Cortex of kidney (tissue), 1 donor: ENCODE measurements at places on chromosomes 7 and 10.

- DNase-seq: no peak
Measured at GRCh38 chr7:51214098-51214497, 102.5 kb downstream of the COBL start.

GRCh38 chr10:86779220-86780017, 23.0 kb downstream of the BMPR1A start:
- DNase-seq: no peak

- DNase-seq: no peak
Measured at GRCh38 chr10:132209130-132209529, 22.4 kb downstream of the DPYSL4 start.

- DNase-seq: no peak
Measured at GRCh38 chr7:1727812-1728570, 57.9 kb downstream of the ELFN1 start.

DNA sequence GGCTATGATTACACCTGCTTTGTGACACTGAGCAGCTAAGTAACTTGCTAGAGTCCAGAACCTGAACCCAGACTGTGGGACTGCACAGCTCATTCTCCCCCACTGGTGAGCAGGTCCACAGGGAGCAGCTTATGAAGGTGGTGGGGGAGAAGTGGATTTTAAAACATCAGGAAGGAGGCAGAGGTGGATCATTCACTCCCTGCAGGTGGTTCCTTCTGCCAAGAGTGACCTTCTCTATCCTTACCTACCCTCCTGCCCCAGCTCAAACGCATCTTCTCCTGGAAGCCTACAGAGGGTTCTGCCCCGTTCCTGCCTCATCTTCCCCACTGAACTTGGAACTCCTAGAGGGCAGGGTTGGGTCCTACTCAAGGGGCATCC, 539 bp upstream of the FAM241B start:
- DNase-seq: no peak

- no peak for DNase-seq
Measured at GRCh38 chr7:31186202-31186601, 134.1 kb downstream of the ADCYAP1R1 start.

DNA sequence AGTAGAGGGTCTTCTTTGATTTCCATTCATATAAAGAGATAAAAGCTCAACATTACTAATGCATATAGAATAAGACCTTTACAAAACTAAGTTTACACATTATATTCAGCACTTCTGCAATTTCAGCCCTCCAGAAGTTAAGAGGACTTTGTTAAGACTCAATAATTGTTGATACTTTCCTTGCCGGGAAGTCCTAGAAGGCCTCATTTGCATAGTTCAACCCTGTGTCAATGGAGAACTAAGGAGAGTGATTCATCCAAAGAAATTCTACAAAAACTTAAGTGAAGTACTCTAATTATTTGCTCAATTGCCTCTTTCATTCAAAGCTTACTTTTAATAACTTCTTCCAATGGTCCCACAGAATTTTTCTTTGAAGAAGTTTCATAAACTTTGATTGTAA, 1060.3 kb upstream of the CELF2 start:
- no peak for DNase-seq

DNA sequence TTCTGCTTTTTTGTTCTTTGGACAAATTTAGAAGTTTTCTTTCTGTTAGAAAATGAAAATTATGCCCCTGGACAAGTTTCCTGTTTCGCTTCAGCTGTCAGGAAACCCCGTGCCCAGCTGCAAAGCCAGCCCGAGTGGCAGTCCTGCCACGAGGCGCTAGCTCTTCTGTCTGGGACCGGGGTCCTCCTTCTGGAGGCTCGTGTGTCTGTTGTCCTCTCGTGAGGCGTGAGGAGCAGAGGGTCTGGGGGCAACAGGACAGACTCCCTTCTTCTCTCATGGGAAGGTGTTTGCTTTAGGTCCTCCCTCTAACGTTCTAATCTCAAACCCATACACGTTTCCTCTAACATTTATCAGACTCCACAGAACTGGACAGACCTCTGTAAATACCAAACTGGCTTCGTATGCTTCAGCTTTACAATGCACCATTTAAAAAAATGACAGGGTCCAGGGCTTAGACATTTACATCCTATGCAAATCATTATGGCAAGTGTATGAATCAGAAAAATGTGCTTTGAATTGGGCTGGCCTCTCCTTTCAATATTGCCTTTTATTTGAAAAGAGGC, 184.5 kb upstream of the SHH start:
- DNase-seq: no peak

- DNase-seq: no peak
Measured at GRCh38 chr7:135618510-135618909, 43.8 kb upstream of the STMP1 start.

DNA sequence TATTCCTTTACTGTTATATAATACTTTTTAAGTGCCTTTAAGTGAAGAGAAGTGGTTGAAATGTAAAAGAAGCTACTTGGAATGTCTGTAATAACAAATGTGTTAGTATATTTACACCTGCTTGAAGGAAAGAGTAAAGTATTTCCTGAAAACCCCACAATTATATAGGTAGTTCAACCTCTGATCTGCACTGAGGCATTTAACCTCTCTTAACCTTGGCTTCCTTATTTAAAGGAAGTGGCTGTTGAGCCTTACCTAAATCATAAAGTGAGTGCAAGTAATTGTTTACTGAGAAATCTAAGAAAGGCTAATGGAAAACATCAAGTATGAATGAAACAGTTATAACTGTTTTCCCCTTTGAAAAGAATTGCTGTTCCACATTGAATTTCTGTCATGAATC, 294.5 kb downstream of the ADK start:
- no peak for DNase-seq

DNA sequence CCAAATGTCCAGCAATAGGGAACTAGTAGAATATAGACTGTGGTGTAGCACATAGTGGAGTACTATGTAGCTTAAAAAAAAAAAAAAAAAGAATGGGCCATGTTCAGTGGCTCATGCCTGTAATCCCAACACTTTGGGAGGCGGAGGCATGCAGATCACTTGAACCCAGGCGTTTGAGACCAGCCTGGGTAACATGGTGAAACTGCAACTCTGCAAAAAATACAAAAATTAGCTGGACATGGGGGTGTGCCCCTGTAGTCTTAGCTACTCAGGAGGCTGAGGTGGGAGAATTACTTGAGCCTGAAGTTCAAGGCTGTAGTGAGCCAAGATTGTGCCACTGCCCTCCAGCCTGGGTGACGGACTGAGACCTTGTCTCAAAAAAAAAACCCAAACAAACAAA, 64.4 kb downstream of the CHN2 start:
- DNase-seq: no peak

- no peak for DNase-seq
Measured at GRCh38 chr7:11492307-11492706, 339.7 kb downstream of the THSD7A start.

- no peak for DNase-seq
Measured at GRCh38 chr7:30175180-30175579, 40.4 kb downstream of the MTURN start.

DNA sequence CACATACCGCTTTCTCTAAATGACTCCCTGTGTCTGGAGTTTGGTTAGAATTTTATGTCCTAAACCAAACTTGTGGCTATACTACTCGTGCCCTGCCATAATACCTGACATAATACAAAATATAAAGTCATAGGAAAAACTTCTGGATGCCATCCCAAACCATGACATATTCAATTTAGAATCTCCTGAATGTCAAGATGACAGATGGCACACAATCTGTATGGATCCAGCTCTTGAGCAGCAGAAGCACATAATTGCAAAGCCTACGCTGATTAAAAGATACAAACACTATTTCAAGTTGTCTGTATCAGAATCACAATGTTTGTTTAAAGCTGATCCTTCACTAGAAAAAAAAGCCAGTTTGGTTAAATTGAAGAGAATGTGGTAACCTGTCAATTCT, 22.4 kb upstream of the CDC14C start:
- no peak for DNase-seq

- DNase-seq: no peak
Measured at GRCh38 chr7:136086712-136087111, 109.6 kb upstream of the MTPN start.

GRCh38 chr7:78499283-78499682, 700.7 kb downstream of the PHTF2 start:
- DNase-seq: no peak

GRCh38 chr7:50594734-50595485, 29.7 kb upstream of the DDC start:
- DNase-seq: no peak

DNA sequence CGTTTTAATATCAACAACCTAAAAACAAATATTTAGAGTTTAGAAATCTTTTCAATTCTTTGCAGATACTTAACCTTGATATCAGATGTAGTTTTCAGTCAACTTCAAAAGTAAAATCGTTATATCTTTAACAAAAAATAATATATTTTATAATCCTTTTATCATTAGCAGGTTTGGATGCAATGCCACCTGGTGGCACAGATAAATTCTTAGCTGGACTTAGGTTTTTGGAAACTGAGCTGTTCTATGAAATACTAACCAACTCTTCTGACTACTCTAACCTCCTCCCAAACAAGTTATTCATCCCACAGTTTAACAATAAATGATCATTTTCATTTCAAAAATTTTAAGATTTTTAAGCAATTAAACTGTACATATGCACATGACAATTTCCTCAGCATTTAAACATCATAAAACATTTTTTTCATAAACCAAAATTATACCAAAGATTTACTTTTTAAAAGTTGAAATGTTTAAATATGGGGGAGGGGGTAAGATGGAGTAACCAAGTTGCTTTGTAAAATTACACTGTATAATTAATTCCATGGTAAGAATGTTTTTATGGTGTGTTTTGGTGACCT, 56.9 kb downstream of the HIBADH start:
- no peak for DNase-seq

DNA sequence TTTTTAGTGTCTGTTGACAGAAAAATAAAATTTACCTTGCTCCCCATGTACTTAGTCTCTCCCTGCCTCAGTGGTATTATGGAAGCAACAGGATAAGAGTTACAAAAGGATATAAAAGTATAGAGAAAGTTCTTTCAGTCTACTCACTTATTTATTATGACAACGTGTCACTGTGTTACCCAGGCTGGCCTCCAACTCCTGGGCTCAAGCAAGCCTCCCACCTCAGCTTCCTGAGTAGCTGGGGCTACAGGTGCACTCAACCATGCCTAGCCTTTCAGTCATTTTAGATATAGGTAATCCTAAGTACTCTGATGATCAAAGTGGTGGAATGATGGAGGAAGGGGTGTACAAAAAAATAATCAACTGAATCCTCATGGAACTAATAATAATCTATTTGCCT, 215.2 kb upstream of the MKLN1 start:
- no peak for DNase-seq

GRCh38 chr7:27203365-27203953, 3.6 kb upstream of the HOXA13 start:
- DNase-seq: no peak

DNA sequence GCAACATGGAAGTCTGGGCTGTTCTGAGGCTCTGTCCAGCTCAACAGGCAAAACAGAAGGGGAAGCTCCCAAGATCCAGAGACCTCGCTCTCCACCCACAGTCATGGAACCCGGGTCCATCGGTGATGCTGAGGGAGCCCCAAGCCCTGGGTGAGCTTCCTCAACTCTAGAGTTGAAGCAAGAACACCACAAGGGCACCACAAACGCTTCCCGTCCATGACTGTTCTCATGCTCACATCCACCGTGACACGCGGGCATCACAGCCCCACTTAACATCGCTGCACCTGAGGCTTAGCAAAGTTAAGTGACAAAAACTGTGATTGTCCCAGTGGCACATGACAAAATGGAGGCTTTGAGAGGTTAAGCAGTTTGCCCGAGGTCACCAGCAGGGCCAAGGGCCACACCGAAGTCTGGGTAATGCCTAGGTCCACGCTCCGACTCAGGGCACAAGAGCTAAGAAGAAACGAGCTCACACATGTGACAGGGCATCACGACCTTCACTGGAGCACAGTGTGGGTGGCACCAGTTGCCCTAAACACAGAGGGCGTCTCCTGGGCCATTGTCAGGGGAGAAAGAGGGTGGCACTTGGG, 110.6 kb downstream of the OAT start:
- DNase-seq: no peak

DNA sequence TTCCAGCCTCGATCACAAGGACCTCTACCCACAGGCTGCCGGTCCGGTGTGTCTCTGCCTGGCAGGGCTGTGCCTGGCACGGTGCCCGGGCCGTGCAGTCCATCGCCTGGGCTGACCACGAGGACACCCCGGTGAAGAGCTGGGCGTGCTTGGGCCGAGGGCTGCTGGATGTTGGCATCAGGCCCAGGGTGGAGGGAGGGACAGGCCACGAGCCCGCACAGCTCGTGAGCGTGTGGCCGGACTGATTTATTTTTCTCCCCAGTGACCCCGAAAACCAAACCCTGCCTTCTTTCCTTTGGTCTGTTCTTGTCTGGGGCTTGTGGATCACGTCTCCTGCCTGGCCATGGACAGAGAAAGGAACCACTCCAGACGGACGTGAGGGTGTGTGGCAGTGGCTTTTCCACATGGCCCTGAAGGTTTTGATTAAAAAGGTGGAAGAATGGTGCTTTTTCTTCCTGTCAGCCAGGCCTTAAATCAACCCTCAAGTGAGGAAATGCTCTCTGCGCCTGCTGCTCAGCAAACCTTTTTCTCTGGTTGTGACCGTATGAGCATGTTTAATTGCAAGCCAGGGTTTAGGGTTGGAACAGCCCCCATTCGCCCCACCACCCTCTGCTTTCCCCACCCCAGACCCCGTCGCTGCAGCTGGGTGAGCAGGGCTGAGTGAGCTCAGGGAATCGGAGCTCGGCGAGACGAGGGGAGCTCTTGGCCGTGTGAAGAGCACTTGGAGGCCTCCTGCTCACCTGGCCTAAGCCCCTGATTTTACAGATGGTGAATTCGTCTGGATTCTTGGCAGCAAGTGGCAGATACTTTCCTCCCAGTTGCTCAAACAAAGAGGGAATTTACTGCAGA, 130.1 kb downstream of the RGS10 start:
- DNase-seq: peak; percentile 36

- DNase-seq: no peak
Measured at GRCh38 chr7:111433426-111433825, 128.9 kb downstream of the IMMP2L start.
